Stimulated activated CD4-positive, alpha-beta T cell treated with anti-CD3 and anti-CD28 coated beads, Interleukin-1b, Interleukin-23, amount 100 ng/mL, for 1 hour (primary cell): ENCODE measurements at places on chromosomes 13 and 19.

- DNase-seq, result no peak
Observed at GRCh38 chr19:54470991-54471782, 1.9 kb downstream of the CDC42EP5 start.

GRCh38 chr13:27295660-27296059, 25.0 kb downstream of the RASL11A start:
- DNase-seq, result no peak

DNA sequence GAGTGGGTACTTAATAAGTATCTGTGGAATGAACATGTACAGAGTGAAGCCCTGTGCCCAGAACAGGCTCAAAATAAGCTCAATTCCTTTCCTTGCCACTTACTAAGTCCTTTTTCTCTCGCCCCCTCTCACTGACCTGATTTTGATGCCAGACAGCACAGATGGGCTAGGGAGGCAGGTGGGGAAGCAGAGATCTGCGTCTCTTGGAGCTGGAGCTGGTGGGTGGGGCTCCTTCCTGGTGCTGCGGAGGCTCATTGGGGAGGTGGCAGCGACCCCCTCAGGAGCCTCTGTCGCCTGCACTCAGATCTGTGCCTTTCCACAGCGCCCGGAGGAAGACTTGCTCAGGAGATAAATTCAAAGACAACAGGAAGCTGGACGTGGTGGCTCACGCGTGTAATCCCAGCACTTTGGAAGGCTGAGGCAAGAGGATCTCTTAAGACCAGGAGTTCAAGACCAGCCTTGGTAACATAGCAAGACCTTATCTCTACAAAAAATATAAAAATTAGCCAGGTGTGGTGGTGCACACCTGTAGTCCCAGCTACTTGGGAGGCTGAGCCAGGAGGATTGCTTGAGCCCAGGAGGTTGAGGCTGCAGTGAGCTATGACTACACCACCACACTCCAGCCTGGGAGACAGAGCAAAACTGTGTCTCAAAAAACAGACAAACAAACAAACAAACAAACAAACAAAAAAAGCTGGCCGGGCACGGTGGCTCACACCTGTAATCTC, 14.6 kb downstream of the AKT2 start:
- DNase-seq, result no peak

DNA sequence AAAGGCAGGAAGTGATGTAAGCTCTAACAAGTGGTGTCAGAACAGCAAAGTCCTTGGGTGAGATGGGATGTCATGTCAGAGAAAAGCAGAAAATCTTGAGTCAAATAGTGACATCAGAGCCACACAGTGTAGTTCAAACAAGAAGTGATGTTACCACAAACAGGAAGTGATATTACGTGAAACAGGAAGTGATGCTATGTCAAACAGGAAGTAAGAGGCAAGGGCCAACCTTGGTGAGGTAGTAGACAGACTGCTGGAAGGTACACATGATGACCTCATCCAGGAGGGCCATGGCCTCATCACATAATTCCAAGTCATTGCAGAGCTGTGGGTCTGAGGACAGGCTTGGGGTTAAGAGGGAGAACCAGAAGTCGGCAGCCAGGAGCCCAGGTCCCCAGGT, 7.0 kb upstream of the MAMSTR start:
- DNase-seq, result no peak

DNA sequence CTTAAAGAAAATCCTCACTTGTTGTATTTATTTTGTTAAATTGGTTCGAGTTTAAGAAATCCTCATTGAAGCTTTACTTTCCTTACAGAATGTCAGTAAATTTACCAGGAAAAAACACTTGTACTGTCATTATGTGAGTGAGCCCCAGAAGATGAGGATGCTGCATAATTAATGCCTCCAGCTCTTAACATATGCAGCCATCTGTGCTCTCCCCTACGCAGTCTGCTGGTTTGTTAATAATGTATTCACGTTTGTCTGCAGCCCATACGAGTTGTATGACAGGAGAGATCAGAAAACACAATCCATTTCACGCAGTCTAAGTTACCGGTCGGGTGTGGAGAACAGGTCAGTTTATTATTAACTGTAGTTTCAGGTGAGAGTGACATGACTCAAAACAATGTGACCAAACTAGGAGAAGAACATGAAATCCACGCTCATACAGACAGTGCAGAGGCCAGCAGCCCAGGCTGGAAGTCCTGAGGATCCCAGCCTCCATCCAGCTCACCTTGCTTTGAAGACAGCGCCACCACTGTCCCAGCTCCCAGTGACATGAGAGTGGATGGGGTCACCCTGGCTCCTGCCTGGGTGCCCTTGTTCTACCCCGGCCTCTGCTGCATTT, 19.8 kb upstream of the ATP11A start:
- no peak for DNase-seq

DNA sequence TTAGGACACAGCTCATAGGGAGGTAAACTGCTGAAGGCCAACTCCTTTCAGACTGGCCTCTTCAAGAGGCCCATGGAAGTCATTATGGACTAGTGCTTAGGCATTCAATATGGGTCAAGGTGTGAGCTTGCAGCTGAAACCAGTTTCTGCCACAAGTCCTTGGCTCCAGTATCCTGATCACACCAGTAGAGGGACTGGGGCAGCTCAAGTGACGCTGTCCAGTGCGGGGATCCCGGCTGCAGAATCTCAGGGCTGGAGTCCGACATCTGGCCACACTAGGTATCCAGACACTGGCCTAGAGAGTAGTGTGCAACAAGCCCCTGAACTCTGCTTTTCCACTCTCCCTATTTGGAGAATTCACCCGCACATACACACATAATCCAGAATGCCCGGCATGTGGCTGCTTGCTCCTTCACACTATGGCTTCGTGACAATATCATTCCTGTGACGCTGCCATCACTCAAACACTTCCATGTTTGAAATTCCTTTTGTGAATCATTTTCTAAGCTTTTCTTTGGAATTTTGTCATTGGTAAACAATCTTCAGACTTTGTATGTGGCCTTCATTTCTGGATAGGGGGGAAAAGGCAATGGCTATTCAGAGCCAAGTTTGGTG, 425.1 kb downstream of the EFNB2 start:
- DNase-seq, result no peak

DNA sequence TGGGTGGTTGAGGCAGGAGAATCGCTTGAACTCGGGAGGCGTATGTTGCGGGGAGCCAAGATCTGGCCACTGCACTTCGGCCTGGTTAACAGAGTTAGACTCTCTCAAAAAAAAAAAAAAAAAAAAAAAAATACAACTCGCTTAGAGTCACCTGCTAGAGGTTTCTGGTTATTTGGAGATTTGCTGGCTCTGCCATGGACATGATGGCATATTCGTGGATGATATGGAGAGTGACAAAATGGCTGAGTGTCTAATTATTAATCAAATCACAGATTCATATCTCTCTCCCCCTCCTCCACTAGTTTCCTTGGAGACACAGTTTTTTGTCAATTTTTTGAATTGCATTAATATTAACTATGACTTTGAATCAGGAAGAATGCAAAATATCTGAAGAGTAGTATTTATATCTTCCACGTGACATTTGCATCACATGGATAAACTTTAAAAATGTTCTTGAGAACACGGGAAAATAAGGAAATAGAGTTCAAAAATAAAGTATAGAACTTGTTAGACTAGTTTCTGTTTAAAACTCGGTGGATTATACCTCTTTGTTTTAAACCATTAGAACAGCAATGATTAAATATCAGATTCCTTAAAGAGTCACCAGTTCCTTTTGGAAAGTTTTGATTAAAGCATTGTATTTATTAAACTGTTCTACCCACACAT, 47.8 kb downstream of the KLF5 start:
- DNase-seq, result no peak

- no peak for DNase-seq
Observed at GRCh38 chr13:110463156-110463555, 98.4 kb downstream of the RAB20 start.

DNA sequence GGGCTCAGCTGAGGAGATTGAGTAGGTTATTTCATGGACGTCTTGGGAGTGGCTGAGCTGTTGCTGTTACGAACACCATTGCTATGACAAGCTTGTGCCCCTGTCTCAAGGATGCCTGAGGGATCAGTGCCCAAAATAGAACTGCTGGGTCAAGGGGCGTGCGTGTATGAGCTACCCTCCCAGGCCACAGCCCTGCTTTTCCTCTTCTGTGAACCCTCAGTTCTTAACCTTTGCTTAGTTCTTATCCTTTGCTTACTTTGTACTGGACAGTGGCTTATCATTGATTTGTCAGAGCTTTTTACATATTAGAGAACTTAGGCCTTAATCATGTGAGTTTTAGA, 9.0 kb downstream of the ARHGAP45 start:
- no peak for DNase-seq

- DNase-seq, result no peak
Observed at GRCh38 chr19:8000298-8001038, 5.0 kb downstream of the ELAVL1 start.

GRCh38 chr13:110010404-110011138, 224.2 kb upstream of the IRS2 start:
- no peak for DNase-seq

GRCh38 chr13:99704390-99704789, 203.1 kb downstream of the TM9SF2 start:
- DNase-seq, result no peak

GRCh38 chr19:15025217-15025616, 24.1 kb upstream of the CASP14 start:
- no peak for DNase-seq

DNA sequence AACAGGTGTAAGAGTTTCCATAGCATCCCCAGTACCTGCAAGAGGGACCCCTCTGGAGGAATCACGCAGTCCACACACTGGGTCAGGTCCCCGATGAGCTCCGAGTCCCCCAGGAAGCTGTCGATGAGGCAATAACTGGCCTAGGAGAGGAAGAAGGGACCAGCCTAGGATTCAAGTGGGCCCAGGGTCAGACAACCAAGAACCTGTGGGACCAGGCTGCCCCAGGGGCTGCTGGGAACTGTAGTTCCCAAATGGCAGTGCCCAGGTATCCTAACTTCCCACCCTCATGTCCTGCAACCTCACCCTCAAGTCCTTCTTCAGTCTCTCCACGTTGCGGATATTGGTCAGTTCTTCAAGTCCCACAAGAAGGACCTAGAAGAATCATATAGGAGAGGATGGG, 1.8 kb downstream of the FUZ start:
- DNase-seq, result no peak

GRCh38 chr19:28914173-28914572, 298.8 kb downstream of the UQCRFS1 start:
- no peak for DNase-seq

DNA sequence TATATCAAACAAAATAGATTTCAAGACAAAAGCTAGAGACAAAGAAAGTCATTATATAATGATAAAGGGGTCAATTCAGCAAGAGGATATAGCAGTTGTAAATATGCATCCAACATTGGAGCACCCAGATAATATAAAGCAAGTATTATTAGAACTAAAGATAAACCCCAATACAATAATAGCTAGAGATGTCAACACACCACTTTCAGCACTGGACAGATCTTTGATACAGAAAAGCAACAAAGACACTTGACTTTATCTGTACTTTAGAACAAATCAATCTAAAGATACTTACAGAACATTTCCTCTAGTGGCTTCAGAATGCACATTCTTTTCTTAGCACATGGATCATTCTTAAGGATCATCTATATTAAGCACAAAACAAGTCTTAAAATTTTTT, 59.1 kb upstream of the TEX29 start:
- DNase-seq, result no peak

- DNase-seq, result peak; percentile 47
Observed at GRCh38 chr19:54464630-54465425, 1.2 kb upstream of the LENG9 start.

GRCh38 chr19:10617409-10618121, 7.8 kb upstream of the SLC44A2 start:
- DNase-seq, result no peak

- no peak for DNase-seq
Observed at GRCh38 chr13:23687614-23688013, 117.4 kb downstream of the TNFRSF19 start.

DNA sequence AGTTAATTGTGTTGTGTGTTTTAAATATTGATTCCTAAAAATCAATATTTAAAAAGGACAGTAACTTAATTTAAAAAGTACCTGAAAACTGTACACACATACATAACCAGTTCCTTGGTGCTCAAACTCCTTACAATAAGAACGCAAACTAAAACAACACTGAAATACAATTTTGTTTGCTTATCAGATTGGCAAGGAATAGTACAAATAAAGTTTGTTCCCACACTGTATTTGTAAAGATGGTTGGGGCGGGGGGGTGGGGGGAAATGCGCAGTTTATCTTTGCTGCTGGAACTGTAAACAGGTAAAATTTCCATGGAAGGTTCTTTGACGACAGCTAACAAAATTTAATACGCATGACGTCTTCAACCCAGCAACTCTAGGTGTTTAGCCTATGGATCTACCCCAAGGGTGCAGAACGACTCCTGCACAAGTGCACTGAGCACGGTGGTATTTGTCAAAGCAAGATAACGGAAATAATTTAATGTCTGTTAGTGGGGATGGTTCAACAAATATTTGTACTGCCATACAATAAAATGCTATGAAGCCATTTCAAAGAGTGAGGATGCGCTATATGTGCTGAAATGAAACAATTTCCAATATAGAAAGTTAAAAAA, 96.5 kb downstream of the ING1 start:
- DNase-seq, result no peak

- no peak for DNase-seq
Observed at GRCh38 chr13:27353166-27353583, 71.2 kb upstream of the GTF3A start.

- no peak for DNase-seq
Observed at GRCh38 chr13:99355267-99356011, 48.2 kb upstream of the GPR183 start.

- no peak for DNase-seq
Observed at GRCh38 chr19:37251308-37252229, 33.6 kb downstream of the ZNF383 start.

GRCh38 chr19:55681131-55682092, 6.4 kb downstream of the EPN1 start:
- no peak for DNase-seq

GRCh38 chr13:90094357-90094756, 1253.1 kb upstream of the MIR17HG start:
- no peak for DNase-seq

DNA sequence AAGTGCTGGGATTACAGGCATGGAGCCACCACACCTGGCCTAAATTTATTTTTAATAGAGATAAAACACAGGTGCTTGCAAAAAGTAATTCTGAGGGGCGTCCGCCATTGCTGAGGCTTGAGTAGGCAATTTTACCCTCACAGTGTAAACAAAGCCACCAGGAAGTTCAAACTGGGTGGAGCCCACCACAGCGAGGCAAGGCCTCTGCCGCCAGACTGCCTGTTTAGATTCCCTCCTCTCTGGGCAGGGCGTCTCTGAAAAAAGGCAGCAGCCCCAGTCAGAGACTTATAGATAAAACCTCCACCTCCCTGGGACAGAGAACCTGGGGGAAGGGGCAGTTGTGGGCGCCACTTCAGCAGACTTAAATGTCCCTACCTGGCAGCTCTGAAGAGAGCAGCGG, 50.7 kb downstream of the B3GLCT start:
- no peak for DNase-seq
